Effector CD8-positive, alpha-beta T cell (primary cell): ENCODE measurements at places on chromosomes 6 and 20.

- no peak for DNase-seq
Measured at GRCh38 chr6:84842525-84843166, 78.2 kb upstream of the TBX18 start.

DNA sequence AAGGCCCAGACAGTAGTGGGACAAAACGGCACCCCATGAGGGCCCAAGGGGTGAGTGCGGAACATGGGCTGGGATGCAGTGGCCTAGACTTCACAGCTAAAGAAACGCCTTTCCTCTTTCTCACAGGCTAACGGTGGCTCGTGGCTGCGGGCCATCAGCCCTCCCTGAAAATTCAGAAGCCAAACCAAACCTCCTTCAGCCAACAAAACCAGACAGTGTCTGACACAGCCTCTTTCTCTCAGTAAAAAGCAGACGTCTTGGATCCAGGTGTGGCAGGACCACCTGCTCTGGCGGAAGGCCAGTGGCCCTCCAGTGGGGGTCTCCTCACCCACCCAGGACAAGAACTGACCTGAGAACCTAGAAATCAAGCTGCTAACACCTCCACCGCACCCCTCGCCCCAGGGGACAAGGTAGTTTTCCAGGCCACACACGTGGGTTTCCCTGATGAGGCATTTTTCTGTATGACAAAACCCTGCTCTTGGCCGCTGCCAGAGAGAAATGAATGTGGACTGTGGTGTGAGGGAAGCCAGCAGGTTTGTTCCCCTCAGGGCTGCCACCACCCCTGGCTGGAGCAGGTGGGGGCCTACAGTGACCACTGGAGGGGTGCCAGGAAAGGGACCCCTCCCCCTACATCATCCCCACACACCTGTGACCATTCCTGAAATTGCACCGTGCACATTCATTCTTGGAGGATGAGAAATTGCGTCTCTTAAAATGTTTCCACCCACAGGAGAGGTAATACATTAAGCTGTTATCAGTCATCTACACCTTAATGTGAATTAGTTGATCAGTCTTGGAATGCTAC, 76.8 kb upstream of the PIM1 start:
- DNase-seq = no peak

DNA sequence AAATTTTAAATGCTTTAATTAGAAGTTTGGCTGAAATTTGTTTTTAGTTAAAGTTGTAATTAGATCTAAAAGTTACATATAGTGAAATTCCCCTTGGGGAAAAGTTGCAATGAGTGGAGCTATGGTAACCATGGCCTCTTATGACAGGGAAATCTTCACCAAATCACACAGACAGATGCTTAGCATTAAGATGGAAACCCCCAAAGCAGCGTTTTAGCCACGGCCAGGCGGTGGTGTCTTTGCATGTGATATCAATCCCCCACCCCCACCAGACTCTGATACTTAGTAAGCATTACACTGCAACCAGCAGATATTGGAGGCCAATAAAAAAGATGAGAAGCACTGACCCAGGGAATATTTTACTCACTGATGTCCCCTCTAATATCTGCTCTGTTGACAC, 75.7 kb downstream of the REPS1 start:
- no peak for DNase-seq

GRCh38 chr6:119267126-119267905, 82.2 kb downstream of the MAN1A1 start:
- DNase-seq = no peak

- no peak for DNase-seq
Measured at GRCh38 chr6:154932515-154933027, 62.5 kb upstream of the TIAM2 start.

DNA sequence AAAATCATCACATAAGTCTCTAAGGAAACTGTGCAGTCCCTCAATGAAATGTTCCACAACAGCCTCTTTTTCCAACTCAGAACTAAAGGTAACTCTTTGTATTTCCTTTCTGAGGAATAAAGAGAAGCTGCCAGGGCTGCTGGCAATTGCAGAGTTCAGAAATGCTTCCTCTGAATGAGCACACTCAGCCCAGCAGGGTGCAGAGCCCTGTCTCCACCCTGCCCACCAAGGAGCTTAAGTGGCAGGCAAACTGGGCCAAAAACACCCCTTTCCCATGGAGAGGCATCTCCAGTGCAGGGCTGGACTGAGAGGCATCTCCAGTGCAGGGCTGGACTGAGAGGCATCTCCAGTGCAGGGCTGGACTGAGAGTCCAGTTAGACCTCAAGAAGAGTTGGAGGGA, 255.4 kb downstream of the GMPR start:
- no peak for DNase-seq

- DNase-seq = no peak
Measured at GRCh38 chr6:149470948-149471347, 13.9 kb downstream of the ZC3H12D start.

GRCh38 chr6:163001330-163001729, 273.6 kb downstream of the PACRG start:
- DNase-seq = no peak

- DNase-seq = no peak
Measured at GRCh38 chr20:33995053-33995831, 1.5 kb downstream of the RALY start.

GRCh38 chr6:28212510-28213212, 12.4 kb upstream of the ZSCAN9 start:
- DNase-seq = no peak
